ENCODE measurements at places on chromosomes 6 and 20.

DNA sequence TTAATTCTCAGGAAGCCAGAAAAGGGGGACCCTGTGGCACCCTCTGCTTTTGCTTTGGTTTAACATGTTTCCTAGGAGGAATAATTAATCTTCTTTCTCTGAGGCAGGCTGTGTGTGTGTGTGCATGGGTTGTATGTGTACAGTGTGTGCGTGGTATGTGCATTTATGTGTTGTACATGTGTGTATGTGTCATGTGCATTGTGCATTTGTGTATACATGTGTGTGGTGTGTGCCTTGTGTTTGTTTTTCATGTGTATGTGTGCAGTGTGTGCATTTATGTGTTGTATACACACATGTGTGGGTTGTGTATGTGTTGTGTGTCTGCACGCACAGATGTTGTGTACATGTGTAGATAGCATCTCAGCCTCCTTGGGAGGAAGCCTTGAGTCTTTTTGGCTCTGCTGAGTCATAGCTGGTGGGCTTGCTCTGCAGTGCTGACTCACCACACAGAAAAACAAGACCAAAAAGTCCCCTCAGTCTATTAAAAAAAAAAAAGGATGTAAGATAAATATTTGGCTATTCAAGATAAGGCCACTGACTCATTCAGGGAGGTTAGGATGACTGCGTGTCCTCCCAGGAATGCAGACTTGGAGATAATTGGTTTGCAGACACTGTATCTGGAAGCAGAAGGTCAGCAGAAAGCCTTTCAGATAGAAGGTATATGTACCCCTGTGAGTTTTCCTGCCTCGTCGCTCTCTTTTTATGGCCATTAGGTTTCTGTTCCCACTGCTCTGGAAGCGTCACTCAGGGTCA lies 58.6 kb downstream of the SYNJ2 start:
- DNase-seq = peak; percentile 75

DNA sequence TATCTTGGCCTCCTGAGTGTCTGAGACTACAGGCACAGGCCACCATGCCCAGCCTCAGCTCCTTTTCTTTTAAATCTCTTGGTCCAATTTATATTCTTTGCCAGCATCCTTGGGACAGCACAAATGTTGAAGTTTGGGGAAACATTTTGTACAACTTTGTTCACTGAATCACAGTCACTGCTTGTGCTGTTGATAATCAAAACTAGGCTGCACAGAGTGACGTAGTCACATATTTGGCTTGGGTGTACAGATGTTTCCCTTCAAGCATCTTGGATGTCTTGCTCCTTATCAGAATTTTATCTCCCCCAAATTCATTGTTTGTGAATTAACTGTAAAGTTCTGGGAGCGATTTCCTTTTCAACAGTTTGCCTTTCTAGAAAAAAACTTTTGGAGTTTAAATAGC lies 17.9 kb downstream of the CARMIL1 start:
- peak; percentile 41 for DNase-seq

DNA sequence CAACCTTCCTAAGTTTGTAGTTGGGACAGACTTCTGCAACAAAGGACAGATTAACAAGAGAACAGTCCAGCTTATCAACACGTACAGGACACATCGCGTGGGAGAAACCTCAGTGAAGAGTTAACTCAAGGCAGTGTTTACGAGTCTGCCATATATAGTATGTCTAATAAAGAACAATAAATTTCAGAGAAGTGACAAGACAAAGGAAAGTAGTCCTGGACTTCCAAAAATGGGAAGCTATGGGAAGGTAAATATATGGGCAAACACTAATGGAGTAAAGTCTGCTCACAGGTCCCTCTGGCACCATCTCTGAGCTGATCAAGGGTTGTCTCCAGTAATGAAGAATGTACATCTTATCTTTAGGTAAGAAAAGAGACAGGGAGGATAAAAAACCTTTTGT lies 34.9 kb downstream of the GCM1 start:
- DNase-seq = no peak

DNA sequence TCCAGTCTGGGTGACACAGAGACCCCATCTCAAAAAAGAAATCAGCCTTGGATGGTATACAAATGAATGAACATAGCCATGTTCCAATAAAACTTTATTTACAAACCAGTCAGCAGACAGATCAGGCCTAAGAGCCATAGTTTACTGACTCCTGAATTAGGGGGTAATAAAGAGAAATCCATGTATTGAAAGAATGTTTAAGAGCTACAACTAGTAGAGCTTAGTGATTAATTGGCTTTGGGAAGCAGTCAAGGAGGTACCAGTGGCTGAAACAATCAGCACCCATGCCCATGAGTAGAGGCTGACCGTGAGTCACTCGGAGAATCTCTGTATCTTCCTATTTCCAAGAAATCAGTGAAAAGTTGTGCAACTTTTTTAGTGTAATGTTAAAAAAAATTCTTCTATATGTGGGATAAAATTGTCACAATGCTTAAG lies 223.6 kb upstream of the RREB1 start:
- DNase-seq = no peak

GRCh38 chr6:30741063-30741779 lies 1.3 kb downstream of the FLOT1 start:
- DNase-seq = no peak

- no peak for DNase-seq
Measured at GRCh38 chr20:2289475-2289874, 6.3 kb upstream of the TGM3 start.

DNA sequence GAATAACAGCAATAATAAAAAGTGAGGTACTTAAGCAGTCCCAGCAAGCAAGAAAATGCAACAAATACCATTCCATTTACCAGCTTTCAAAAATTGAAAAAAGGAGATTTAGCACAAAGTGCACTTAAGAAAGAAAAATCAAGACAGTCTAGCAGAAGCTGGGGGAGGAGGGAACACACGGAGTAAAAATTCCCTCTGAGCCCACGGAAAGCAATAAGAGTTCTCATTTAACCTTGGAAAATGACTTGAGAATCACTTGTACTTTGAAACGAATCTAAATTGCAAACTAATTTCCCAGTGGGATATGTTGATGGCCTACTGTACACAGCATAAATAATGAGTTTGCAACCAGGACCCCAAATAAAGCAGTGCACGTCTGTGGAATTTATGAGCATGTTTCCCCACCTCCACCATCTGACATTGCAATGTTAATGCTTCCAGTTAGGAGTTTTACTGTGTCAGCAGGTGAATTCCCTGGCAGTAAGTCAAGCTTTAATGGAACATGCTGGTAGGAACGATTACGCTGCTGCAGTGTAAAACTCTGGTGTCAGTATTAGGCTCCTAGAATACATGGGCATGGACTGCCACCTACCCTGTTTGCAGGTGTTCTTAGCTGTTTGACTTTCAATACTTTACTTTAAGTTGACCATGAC lies 386.8 kb downstream of the HDGFL1 start:
- DNase-seq = no peak

DNA sequence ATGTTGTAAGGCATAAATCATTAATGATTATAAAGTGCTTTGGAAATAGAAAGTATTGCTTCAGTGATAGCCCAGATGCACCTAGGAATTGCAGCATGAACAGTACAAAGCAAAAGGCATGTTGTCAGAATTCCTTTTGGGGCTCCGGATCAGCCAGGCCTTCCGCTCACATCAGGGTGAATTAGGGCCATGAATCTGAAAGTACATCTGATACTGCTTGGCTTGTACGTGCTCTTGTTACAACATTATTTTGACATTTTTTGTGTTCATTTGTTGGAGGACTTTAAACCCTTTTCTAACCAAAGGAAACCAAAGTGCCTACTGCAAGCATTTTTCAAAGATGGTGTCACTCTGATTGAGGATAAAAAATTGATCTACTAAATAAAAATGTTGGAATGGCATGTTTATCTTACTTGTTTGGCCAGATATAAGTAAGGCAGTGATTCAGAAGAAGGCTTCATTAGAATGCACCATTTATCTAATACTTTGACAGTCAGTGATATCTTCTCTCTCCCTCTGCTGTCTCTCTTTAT lies 1005.6 kb upstream of the FLRT3 start:
- no peak for DNase-seq

DNA sequence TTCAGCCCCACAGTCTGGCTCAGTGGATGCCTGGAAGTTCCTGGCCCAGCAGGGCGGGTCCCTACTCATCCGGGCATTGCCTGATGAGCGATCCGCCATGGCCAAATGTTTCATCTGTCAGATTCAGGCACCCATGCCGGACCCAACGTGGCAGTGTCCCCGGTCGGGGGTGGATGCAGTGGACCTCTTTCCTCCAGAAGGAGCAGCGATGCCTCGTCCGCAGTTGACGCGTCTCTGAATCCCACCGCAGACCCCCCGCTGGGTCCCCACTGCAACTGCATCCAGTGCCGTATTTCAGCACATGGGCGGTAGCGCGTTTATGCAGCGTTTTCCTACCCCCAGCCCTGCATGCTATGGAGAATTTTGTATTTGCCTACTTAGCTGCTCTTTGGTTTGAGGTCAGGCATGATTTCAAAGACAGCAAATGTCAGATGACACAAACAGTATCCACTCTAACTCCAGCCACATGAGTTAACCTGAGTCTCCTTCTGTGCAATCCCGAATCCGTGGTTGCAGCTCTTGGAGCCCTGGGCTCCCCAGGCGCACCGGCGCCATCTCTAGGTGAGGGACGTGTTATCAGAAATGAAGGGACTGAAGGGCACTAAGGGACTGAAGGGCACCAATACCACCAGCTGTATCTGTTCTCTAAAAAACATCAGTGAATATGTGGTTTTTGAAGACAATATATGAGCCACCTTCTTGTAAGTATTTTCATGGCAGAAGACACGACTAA lies 72.6 kb upstream of the THBS2 start:
- DNase-seq = no peak

- DNase-seq = no peak
Measured at GRCh38 chr6:20319520-20320357, 81.9 kb upstream of the E2F3 start.

- no peak for DNase-seq
Measured at GRCh38 chr20:15176929-15177328, 839.5 kb upstream of the FLRT3 start.

DNA sequence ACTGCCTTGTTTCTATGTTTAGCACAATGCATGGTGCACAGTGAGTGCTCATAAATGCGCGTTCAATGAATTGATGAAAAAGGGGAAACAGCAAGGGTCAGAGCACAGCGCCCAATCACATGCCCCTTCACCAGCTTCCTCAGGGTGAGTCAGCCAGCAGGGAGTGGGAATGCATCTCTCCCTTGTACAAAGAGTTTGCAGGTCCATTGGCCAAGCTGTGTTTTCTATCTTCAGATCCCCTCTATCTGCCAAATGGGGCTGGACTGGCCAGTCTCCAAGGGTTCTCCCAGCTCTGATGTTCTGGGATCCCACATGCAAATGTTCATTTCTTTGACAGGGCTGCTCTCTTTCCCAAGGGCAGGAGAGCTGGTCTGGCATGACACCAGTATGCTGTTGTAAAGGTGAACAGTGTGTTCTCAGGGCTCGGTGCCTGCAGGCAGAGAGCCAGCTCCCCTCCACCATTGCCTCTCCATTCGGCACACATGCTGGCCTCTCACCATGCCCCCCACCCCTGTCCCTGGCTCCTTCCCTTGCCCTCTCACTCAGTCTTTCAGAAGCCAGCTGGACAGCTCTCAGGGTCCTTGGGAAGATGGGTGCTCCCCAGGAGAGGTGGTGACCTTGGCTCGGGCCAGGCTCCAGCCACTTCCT lies 25.0 kb downstream of the ANGPT4 start:
- no peak for DNase-seq

- no peak for DNase-seq
Measured at GRCh38 chr6:148221196-148221979, 121.2 kb upstream of the SASH1 start.

- DNase-seq = no peak
Measured at GRCh38 chr6:100664274-100665040, 199.7 kb upstream of the SIM1 start.

DNA sequence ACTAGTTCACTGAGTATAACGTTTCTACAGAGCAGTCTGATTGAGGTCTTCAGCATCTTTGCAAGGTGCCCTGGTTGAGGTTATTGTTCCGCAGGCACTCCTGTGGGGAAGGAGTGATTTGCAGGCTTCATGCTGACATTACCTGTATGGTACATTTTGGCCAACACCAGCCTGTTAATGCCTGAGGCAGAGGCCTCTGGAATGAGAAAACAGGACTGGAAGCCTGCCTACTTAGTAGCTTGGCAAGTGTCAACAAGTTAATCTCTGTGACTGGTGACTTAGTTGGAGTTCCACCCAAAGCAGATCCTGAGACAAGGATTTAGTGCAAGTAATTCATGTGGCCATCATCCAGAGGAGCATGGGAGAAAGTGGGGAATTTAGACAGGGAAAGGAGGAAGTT lies 24.6 kb downstream of the MAS1 start:
- DNase-seq = peak; percentile 41

DNA sequence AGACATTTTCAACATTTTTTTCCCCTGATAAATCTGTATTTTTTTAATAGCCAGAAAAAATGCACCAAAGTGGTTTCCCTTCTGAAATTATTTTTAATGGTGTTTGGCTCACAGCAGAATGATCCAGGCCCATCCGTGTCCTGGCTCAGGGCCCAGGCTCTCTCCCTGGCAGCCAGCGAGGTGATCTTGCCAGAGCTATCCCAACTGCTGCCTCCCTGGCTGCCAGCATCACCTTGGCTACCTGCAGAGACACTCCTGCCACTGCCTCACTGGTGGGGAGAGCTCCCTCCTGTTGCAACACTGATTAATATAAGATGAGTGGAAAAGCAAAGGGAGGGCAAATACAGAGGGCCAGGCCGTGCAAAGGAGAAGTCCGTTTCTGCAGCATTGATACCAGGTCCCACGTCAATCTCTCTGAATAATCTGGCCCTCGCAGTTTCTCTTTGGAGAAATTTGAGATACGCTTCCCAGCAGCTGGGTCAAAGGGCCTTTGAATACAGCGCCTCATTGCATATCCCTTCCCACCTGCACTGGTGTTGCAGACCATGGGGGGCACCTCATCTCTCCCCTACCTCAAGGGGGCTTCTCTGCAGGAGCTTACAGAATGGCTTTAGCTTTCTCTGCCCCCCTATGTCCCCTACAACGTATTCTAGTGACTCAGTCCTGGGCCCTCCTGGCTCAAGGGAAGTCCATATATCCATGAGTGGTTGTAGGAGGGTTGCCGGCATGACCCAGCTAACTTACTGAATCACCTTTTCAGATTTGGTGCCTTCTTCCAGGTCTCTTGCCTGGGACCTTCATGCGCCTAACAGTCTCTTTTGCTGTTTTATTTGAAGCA lies 12.8 kb upstream of the DSTN start:
- DNase-seq = peak; percentile 94

DNA sequence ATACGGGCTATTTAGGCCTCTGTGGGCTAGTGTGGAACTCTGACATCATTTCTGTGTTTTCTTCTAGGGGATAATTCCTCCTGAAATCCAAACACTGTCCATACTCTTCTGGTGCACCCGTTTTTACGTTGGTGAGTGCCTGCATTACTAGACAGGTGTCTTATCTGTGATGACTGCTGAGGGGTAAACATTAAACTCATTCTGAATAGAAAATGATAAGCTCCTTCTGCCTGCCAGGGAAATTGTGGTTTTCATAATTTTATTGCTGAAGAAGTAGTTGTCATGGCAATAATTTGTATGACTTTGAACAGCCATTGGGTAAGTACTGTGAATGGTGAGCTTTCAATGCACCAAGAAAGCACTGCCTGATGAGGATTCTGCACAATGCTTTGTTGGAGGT lies 705.6 kb downstream of the UTRN start:
- no peak for DNase-seq

Data from lower leg skin (tissue), 4 donors.